ENCODE measurements at places on chromosomes 11 and 22.

DNA sequence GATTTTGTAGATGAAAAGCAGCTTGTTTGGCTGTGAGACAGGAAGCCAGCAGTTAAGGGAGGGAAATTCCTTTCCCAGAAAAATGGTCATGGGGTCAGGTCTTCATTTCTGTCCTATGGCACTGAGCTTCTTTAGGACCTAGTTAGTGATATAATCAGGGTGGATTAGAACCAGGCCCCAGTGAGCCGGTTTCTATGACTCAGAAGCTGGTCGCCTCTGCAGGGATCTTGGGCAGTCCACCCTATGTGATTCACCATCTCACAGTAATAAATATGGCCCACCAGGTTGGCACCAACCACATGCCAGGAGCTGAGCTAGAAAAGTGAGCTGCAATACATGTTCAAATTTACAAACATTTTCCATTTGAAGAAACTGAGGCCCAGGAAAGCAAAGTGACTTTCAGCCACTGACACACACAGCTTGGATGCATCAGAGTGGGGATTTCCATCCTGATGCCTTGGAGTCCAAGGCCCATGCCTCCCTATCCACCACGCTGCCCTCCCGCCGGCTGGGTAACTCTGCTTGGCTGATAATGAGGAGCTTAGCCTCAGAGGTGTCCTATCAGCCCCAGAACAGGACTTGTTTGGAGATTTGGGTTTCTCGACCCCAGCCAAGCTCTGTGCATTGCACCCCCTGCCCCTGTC, 42.0 kb downstream of the CD82 start:
- no peak for DNase-seq

DNA sequence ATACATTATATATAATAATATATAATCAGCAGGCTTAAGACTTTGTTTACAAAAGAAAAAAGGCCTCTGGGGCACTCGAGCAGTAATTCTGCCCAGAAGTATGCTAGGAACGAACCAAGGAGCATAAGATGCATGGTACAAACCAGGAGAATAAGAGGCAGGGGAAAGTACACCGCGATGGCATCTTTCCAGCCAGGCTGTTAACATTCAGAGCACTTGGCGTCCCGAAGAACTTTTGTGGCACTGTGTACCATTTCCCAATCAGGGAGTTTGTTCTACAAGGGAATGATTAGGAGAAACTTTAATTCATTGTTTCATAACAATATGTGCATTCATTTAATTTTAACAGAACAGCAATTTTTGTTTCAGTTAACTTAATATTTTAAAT, 125.1 kb downstream of the WT1 start:
- no peak for DNase-seq

- no peak for DNase-seq
These were observed 12.9 kb downstream of the RNF141 start for GRCh38 chr11:10528121-10528520.

GRCh38 chr11:117720061-117720511, 76.9 kb downstream of the DSCAML1 start:
- no peak for DNase-seq

DNA sequence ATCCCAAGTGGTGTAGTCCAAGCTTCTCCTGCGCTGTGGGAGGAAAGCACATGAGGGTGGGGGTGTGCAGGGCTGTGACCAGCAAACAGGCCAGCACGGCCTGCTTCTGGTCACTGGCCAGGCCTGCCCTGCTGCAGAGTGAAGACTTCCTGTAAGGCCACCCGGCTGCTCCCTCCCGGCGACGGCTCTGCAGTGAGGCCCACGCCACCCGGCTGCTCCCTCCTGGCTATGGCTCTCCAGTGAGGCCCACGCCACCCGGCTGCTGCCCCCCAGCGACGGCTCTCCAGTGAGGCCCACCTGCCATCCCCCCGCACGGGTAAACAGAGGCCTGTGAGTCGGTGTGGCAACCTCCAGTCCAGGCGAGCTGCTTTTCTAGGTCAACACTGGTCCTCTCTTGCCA, 31.4 kb upstream of the BRSK2 start:
- no peak for DNase-seq

- no peak for DNase-seq
These were observed 34.2 kb downstream of the SYT7 start for GRCh38 chr11:61546663-61547062.

GRCh38 chr22:28143961-28144745, 225.1 kb upstream of the PITPNB start:
- no peak for DNase-seq

DNA sequence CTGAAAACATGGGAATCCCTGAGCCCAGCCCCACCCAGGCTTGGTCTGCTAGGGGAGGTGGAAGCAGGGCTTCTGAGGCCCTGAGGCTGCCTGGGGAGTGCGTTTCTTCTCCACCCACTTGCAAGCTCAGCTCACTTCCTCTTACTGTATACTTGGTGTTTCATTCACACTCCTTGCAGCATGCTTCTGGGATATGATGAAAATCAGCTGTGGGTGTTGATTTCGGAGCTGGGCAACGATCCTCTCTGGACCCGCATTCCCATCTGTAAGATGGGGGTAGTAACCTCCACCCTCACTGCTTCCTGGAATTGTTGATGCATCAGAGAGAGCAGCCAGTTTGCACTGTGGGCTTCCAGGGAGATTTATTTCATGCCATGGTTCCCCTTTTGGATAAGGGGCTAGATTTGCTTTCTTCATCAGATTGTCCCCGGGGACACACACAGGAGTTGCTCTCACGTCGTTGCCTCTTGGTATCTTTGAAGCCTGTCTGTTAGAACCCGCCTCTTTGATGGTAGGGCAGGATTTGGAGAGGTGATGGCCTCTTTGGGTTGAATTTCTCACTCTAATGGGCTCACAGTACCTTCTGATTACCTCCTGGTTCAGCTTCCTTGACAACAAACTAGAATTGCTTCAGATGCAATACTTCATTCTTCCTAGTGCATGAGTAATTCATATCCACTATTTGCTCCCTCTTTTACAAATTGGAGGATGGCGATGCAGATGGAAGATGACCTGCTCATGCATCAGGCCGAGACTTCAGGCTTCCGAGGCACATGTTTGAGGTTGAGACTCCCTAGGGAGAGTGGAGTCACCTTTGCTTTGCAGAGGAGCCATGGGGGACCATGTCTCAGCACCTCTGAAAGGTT, 40.4 kb downstream of the BCR start:
- no peak for DNase-seq

GRCh38 chr22:44944883-44945601, 64.8 kb downstream of the PHF21B start:
- no peak for DNase-seq

GRCh38 chr22:23061471-23062280, 8.6 kb upstream of the GNAZ start:
- no peak for DNase-seq

All from CD4-positive, alpha-beta T cell treated with Interleukin-1 beta for 1 hour (primary cell).